8988T (cell line): ENCODE measurements at places on chromosomes 1 and 21.

GRCh38 chr1:29645586-29645985 lies 409.3 kb downstream of the PTPRU start:
- DNase-seq: no peak

DNA sequence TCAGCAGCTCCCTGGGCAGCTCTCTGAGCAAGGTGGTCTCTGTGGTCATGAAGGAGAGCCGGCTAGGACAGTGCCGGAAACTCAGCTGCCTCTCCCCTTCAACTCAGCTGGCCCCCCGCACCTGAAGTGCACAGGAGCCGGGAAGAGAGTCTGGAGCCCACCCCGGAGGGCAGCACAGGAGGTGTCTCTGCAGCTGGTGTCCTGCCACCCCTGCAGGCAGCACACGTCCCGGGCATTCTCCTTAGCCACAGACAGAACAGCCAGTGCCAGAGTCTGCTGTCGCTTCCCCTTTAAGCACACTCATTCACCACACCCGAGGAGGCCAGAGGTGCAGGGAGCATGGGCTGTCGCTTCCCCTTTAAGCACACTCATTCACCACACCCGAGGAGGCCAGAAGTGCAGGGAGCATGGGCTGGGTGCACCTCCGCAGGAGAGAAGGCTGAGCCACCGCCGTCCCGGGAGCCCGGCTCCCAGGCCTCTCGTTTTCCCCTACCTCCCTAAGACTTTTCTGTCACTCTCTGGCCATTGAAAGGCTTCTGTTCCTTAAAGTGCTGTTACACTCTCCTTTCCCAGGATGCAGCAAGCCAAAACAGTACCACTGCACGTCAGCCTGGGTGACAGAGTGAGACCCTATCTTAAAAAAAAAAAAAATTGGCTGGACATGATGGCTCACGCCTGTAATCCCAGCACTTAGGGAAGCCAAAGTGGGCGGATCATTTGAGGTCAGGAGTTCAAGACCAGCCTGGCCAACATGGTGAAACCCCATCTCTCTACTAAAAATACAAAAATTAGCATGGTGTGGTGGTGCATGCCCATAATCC lies 16.9 kb upstream of the SAMD11 start:
- peak; percentile 67 for DNase-seq

DNA sequence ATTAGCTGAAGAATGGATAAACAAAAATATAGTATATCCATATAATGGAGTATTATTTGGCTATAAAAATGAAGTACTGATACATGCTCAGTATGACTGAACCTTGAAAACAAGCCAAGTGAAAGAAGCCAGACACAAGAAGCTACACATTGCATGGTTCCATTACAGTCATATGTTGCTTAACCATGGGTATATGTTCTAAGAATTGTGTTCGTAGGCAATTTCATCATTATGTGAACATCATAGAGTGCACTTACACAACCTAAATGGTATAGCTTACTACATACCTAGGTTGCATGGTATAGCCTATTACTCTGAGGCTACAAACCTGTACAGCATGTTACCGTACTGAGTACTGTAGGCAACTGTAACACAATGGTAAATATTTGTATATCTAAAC lies 28.6 kb upstream of the FCAMR start:
- no peak for DNase-seq

DNA sequence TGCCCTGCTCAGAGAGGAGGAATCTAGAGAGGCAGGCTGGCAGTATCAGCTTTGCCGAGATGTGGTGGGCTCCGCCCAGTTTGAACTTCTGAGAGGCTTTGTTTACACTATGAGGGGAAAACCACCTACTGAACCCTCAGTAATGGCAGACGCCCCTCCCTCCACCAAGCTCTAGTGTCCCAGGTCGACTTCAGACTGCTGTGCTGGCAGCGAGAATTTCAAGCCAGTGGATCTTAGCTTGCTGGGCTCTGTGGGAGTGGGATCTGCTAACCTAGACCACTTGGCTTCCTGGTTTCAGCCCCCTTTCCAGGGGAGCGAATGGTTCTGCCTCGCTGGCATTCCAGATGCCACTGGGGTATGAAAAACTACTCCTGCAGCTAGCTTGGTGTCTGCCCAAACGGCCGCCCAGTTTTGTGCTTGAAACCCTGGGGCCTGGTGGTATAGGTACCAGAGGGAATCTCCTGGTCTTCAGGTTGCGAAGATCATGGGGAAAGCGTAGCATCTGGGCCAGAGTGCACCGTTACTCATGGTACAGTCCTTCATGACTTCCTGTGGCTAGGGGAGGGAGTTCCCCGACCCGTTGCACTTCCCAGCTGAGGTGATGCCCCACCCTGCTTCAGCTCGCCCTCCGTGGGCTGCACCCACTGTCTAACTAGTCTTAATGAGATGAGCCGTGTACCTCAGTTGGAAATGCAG lies 43.6 kb downstream of the C21orf91 start:
- DNase-seq: no peak

DNA sequence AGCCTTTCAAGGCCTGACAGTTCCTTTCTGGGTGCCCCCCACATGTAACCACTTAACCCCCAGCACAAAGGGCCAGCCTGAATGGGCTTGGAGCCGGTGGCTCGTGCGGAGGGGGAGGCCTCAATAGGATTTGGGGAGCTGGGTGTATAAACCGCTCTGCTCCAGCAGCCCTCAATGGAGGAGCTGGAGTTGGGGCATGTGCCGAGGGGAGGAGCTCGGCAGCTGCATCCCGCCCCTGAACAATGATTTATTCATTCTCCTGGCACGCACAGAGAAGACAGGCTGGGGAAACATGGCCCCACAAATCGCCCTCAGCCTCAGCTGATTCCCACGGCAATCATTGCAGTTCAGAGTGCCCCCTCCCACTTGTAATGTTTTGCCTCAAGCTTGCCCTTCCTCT lies 6.9 kb upstream of the C1orf216 start:
- DNase-seq: no peak

DNA sequence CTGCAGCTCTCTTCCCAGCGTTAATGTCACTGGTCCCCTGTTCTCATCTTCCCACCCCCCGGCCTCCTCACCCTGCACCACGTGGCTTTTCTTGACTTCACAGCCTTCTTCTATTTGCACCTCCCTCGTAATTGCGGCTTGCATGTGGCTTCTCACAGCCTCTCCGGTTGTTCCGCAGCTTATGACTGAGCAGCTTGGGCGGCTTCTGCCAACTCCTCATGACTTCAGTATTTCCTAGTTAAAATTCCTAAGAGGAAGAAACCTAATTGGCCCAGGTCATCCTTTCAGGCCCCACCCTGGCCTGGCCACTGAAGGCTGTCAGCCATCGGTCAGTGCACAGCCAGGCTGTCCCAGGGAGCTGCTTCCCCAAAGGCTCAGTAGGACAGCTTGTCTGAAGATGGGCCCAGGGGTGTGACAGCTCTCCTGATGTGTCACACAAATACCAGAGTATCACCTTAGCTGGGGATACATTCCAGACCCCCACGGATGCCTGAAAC lies 8.6 kb upstream of the RERE start:
- no peak for DNase-seq

- no peak for DNase-seq
Observed at GRCh38 chr1:48720929-48721328, 55.8 kb downstream of the BEND5 start.

- DNase-seq: no peak
Observed at GRCh38 chr1:61647142-61647541, 77.8 kb downstream of the TM2D1 start.

GRCh38 chr1:181531441-181531840 lies 48.1 kb downstream of the CACNA1E start:
- DNase-seq: no peak

GRCh38 chr1:161933592-161934588 lies 89.8 kb downstream of the OLFML2B start:
- no peak for DNase-seq

GRCh38 chr1:54186056-54186455 lies 13.8 kb downstream of the CYB5RL start:
- DNase-seq: no peak

DNA sequence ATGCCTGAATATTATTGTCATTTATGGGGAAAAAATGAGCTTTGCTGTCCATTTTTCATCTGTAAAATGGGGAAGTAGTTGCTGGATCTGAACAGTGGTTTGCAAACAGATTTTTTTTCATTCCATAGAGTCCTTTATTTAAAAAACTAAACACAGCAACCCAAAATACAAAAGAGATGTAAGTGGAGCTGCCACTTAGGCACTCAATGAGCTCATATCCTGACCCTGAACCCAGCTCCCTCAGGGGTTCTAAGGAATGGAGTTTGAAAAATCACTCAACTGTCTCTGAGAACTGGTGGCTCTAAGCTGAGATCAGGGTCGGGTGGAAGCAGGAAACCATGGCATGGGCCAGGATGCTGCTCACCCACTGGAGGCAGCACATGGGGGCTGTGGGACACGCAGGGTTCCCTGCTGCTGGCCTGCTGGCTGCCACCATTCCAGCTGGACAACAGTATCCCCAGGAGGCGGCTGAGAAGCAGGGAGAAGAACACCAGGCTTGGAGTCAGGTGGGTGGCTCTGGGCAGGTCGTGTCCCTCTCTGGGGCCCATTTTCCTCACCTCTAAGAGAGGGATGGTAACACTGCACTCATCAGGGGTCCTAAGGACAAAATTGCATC lies 9.6 kb upstream of the ECE1 start:
- DNase-seq: no peak

GRCh38 chr1:183842795-183843144 lies 37.9 kb downstream of the RGL1 start:
- no peak for DNase-seq

DNA sequence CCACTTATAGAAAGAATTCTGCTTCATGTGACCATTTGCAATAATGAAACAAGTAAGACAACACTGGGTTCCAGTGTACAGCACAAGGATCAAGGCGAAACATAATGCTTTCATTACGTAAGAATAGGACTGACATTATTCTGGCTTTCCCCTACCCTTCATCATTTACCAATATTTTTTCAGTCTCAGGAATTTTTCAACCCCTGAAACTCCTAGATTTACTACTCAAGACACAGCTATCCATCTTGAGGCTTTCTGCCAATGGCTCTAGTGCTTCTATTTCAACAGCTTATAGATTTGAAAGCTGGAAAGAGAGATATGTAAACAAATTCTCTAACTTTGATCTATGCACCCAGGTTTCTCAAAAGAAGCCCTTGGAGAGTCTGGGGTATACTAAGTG lies 48.4 kb downstream of the WLS start:
- DNase-seq: no peak

DNA sequence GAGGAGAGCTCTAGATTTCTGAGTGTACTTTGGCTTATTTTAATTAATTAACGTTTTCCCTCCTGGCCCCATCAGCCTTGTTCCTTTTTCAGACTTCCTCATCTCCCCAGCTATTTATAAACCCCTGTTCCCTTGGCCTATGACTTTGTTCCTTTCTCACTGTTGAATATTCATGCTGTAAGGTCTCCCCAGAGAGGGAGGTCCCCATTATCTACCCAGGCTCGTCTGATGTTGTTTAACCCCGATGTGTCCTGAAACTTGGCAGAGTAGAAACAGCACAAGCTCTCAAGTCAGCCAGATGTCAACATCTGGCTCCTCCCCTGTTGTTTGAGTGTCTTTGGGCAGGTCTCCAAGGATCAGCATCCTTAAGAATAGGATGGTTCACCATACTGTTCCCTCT lies 153.6 kb downstream of the HIVEP3 start:
- no peak for DNase-seq

GRCh38 chr1:108719656-108720435 lies 7.1 kb downstream of the FNDC7 start:
- peak; percentile 26 for DNase-seq

DNA sequence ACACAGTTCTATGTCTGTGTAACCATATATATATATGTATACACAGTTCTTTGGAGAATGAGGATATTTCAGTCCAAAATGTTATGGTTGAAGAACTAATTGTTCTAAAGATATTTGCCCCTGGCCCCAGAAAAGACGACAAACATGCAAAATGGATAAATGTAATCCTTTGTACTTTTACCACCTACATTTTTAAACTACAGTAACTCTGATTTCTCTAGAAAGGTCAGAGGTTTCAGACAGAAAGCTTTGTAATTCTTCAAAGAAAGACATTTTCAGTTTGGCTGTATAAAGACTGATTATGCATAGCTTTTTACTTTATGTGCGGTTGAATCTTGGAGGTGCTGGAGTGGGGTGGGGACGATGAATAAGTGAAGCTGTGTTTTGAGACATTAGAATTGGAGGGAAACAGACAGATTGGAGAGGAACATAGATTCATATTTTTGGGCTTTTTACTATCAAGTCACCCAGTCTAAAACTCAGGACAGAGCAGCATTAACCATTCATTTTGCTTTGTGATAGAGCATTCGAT lies 16.6 kb downstream of the NFIA start:
- DNase-seq: no peak

- DNase-seq: peak; percentile 28
Observed at GRCh38 chr1:83999316-83999819, 436 bp upstream of the TTLL7 start.

GRCh38 chr21:45583831-45584509 lies 41.7 kb upstream of the SLC19A1 start:
- no peak for DNase-seq

- DNase-seq: no peak
Observed at GRCh38 chr1:233020426-233020825, 70.0 kb downstream of the NTPCR start.

DNA sequence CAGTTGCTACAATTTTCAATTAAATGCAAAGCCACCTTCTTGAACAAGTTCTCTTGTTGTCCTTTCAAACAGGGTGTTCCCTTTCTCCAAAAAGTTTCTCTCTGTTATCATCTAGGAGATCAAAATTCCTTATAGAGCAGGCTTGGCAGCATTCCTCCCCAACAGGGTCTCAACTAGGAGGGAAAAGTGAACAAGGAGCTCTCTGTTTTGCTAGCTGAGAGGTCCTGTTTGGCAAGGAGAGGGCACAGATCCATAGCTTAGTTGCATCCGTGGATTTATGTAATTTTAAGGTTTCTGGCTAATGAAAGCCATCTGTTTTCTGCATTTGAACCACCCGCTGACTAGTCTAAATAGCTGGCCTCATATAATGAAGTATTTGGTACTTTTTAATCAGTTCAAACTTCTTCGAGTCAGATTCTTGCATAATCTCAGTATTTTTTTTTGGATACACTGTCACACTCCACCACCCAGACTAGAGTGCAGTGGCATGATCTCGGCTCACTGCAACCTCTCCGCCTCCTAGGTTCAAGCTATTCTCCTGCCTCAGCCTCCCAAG lies 54.0 kb downstream of the APP start:
- DNase-seq: no peak

DNA sequence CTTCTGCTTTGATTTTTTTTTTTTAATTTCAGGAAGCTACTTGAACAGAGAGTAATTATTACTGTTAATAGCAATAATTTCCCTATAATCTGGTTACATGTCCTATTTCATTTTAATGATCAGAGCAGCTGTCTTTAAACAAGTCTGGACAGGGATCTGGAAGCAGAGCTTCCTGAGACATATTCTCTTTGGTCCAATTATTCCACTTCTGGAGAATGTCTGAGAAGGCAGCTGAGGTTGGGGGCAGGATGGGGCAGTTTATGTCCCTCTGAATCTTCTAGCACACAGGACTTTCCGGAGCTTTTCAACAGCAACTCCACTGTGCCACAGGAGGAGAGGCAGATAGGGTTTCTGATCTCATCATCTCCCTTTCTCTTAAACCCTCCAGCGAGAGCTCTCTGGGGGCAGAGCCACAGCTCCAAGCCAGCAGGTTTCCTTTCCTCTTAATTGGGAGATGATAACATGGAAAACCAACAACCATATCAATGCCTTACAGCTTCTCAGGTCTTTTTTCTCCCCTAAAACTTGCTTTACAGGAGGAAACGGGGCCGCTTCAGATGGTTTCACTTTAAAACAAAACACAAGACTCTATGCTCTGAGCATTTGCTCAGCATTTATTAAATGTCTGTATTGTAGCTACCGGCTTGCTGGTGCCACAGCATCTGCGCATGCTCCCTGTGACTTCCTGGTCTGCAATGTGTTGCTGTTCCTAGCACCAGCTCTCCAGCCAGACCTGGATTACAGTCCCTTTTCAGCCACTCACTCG lies 425.7 kb upstream of the USP24 start:
- no peak for DNase-seq

GRCh38 chr1:162083273-162083672 lies 13.8 kb downstream of the NOS1AP start:
- DNase-seq: no peak
